ENCODE measurements at places on chromosomes 4 and X.

DNA sequence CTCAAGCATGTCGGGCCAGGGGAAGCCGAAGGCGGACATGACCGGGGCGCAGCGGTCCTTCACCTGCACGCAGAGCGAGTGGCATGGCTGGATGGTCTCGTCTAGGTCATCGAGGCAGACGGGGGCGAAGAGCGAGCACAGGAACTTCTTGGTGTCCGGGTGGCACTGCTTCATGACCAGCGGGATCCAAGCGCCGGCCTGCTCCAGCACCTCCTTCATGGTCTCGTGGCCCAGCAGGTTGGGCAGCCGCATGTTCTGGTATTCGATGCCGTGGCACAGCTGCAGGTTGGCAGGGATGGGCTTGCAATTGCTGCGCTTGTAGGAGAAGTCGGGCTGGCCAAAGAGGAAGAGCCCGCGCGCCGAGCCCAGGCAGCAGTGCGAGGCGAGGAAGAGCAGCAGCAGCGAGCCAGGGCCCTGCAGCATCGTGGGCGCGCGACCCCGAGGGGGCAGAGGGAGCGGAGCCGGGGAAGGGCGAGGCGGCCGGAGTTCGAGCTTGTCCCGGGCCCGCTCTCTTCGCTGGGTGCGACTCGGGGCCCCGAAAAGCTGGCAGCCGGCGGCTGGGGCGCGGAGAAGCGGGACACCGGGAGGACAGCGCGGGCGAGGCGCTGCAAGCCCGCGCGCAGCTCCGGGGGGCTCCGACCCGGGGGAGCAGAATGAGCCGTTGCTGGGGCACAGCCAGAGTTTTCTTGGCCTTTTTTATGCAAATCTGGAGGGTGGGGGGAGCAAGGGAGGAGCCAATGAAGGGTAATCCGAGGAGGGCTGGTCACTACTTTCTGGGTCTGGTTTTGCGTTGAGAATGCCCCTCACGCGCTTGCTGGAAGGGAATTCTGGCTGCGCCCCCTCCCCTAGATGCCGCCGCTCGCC, at the start of gene SFRP2:
TSS of gene SFRP2 (minus strand) at position 671 of the 864 bp plus-strand sequence. CDS start at position 423, 248 bp downstream.
- peak; percentile 4 for DNase-seq

DNA sequence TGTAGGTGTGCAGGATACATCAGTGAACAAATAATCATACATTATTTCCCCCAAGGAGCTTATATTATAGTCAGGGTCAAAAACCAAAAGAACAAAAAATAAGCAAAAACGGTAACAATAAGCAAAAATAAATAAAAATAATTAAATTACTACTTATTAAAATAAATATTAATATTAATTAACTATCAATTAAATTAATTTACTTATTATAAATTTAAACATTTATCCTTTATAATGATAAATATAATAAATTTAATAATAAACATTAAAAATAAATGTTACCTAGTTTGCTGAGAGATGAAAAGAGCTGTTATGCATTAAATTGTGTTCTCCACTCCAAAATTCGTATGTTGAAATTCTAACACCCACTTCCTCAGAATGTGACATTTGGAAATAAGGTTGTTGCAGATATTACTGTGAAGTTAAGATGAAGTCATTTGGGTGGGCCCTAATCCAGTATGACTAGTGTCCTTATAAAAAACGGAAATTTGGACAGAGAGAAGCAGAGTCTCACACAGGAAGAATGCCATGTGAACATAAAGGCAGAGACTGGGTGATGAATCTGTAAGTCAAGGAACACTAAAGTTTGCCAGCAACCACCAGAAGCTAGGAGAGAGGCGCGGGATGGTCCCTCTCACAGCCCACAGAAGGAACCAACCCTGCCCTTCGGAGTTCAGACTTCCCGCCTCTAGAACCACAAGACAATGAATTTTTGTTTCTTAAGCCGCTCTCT, 67.2 kb upstream of the IBSP start:
- peak; percentile 6 for DNase-seq

DNA sequence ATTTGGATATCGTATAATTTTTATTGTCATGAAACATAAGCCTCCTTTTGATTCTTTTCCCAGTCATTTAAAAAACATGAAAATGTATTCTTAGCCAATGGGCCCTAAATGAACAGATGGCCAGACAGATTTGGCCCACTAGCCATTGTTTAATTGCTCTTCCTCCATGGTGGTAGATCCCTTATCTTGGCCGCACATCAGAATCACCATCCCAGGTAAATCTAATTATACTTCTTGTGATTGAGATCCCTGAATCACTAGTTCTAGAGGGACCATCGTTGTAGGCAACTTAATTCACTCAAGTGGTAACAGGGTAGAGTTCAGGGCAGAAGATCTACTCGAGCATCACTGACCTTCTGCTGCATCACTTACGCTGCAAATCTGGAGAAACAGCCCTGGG, 24.1 kb upstream of the VCX3A start:
- DNase-seq, result no peak

DNA sequence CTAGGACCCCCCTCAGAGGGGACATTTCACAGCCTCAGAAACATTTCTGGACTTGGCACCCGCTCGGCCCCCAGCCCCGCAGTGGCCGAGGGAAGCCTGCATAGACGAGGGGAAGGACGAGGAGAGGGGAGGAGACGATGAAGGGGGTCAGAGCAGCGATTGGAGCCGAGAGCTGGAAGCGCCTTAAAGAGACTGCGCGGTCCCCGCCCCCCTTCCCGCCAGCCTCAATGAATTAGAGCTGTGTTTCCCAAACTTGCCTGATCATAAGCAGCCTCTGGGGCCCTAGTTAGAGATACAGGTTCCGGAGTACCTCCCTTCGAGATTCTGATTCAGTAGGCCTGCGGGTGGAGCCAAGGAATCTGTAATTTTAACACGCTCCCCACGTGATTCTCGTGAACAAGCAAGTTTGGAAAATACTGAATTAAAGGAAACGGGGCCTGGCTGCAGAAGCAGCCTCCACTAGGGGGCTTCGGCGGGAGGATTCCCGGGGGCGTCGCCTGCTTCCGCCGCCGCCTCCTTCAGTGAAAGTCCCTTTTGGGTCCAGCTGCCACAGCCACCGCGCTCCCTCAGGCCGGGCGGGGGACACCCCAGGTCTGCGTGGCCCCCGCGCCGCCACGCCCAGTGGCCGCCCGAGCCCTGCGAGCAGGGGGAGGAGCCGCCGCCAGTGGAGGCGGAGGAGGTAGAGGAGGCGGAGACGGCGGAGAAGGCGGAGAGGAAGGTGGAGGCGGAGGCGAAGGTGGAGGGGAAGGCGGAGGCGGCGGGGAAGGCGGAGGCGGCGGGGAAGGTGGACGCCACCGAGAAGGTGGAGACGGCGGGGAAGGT, at the start of gene USP27X:
TSS of gene USP27X (plus strand) at position 651 of the 822 bp plus-strand sequence. CDS start 824 bp downstream, outside the sequence.
- peak; percentile 87 for DNase-seq

DNA sequence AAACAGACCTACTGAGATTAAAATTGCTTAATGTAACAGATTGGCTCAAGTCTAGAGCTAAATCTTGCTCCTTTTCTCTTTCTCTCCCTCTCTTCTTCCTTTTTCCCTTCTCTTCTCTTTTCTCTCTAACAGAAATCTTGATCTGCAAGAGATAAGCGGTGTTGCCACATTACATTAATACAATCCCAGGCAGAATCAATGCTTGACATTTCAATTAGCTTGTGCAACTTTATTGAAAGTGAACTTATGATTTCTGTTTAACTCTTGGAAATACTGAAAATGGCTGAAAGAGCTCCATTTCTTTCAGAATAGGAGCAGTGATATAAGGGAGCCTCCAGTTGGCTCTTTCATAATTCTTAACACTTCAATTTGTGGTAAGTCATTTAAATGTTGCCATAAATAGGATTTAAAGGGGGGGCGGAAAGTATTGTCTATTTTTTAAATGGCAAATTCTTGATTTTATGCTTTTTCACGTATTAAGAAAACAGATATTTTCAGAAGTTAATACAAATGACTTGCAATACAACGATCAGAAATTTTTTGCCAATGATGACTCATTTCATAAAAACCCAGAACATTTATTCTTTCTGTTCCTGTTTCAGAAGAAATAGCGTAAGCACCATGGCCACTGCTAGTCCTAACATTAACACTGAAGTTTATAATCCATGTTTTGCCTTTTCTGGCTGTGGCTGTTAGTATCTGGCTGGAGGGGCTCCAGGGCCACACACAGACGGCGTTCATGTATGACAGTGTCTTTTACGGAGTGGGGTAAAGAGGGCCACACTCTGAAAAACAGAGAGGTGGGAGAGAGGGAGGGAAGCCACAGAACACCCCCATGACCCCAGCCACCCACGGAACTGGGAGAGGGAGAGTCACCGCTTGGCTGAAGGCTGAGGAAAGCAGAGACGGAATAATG, 115.7 kb upstream of the FAT1 start:
- DNase-seq, result peak; percentile 88

DNA sequence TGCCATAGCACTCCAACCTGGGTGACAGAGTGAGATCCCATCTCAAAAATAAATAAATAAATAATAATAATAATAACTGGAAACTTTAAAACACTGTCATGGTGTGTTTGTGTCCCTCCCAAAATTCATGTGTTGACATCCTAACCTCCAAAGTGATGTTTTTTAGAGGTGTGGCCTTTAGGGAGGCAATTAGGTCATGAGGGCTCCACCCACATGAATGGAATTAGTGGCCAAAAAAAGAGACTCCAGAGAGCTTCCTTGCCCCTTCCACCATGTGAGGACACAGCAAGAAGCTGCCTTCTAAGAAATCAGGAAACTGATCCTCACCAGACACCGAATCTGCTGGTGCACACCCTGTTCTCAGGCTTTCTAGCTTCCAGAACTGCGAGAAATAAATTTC, 23.8 kb upstream of the RAPGEF2 start:
- no peak for DNase-seq

DNA sequence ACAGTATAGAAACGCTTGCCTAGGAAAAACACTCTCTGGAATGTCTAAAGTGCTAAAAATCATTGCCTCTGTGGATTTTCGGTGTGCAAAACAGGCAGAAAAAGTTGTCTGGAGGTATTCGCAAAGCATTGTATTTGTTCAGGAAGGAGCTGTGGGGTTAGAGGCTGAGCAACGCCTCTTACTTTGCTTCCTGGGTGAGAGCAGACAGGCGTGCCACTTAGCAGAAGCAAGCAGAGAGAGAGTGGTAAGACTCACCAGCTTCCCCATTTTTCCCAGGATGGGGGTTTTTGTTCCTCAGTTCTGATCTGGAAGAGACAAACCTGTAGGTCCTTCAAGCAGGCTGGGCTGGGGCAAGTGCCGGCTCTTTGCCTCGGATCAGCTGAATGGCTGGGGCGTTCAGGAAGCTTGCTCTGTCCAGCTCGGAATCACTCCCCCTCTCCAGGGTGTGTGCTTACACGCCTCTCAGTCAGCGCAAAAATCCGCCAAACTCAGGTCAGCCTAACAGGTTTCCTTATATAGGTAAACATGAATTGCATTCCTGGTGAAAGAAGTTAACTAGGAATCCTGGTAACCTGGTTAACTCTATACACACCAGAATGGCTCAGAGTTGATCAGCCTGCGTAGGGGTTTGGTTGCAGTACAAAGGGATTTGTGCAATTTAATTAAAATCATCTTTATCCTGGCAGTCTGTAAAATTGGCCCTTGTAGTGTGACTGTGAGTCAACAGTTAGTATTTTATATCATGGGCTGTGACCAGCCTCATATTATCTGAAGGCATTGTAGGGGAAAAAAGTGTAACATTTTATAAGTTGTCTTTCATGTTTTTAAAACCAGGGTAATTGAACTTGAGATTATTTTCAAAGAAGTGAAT, 213.1 kb upstream of the MID1 start:
- peak; percentile 29 for DNase-seq

- peak; percentile 32 for DNase-seq
Measured at GRCh38 chrX:75746891-75747639, 38.0 kb downstream of the MAGEE2 start.

DNA sequence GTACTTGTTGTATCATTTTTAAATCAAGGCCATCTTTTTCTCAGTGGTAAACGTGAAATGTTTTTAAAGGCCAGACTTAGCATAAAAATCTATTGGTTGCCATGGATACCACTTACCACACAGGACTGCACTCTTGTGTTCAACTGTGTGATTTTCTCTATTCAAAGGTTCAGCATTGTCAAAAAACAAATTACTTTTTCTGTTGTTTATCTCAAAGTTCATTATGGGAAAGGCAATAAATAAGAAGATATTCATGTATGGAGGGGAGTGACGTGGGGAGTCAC, 231.0 kb upstream of the GATB start:
- DNase-seq, result peak; percentile 12

- DNase-seq, result no peak
Measured at GRCh38 chr4:182866746-182867145, 50.4 kb downstream of the DCTD start.

- no peak for DNase-seq
Measured at GRCh38 chr4:89538171-89538570, 230.6 kb upstream of the GPRIN3 start.

DNA sequence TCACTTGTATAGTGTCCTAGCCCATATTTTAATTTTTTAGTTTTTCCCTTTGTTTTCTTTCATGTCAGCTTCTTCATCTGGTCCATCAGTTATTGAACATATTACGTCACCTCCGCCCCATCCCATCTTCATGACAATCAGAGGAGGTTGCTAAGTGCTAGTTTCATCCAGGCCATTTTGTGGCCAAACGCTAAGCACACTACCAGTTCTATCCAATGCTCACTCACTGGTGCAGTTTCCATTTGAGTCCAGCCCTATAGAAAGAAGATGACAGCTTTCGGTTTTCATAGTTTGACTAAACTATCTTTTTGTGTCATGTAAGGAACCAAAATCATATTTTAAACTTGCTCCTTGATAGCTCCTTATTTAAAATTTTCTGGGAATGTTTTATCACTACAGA, 304.2 kb downstream of the TENM3 start:
- no peak for DNase-seq

GRCh38 chr4:151114338-151114737, 14.9 kb downstream of the RPS3A start:
- DNase-seq, result no peak

GRCh38 chr4:183499389-183499788, 5.5 kb upstream of the ING2 start:
- DNase-seq, result no peak

- peak; percentile 1 for DNase-seq
Measured at GRCh38 chr4:175034986-175035705, 117.0 kb downstream of the ADAM29 start.

GRCh38 chr4:73730292-73730691, 10.1 kb upstream of the CXCL8 start:
- DNase-seq, result peak; percentile 28

DNA sequence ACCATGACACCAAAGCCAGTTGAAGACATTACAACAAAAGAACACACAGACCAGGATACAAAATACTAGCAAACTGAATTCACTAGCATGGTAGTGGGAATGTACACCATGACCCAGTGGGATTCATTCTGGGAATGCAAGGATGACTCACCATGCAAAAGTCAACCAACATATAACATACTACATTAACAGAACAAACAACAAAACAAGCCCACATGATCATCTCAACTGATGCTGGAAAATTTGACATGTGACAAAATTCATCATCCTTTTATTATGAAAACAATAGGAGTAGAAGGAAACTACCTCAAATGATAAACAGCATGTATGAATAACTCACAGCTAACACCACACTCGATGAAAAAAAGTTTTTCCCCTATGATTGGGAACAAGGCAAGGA, 190.2 kb downstream of the DCLK2 start:
- no peak for DNase-seq

GRCh38 chrX:119391279-119391678, 7.9 kb upstream of the SLC25A43 start:
- DNase-seq, result peak; percentile 43
